ENCODE measurements at places on chromosomes 11 and 22.

DNA sequence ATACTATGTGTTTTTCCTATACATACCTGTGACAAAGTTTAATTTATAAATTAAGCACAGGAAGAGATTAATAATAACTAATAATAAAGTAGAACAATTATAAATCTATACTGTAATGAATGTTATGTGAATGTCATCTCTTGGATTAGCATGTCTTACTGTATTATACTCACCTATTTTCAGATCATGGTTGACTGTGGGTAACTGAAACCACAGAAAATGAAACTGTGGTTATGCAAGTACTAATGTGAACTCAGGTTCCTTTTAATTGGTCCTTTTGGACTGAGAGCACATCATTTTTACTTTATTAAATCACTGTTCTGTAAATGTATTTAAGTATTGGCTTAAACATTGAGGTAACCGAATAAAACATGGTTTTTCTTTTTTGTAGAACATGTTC, 108.8 kb downstream of the PPP6R3 start:
- DNase-seq = no peak

DNA sequence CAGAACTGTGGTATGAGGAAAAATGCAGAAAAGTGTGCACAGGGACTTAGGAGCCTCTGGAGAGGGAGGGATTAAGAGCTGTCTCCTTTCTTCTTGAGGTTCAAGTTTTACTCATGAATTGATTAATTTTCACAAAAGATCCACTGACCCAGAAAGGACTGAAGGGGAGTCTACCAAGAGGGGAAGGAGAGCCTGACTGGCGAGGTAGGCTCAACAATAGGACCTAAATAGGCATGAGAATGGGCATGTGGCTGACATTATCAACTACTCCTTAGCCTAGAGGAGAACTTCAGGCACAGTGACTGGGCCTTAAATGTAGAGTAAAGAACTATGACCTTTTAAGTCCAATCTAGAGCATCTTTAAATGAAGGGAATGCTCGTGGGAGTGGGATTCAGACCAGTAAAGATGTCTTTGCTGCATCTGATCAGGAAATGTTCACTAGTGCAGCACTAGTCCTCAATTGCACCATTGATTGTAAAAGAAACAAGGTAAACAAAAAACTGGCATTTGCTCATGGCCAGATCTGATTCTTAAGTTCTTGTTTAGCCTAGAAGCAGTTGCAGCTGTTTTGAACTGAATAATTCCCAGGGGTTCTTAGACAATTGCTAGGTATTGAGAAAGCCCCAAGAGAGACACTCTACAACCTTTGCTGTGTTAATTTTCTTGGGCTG, 135.6 kb downstream of the RAB38 start:
- no peak for DNase-seq

DNA sequence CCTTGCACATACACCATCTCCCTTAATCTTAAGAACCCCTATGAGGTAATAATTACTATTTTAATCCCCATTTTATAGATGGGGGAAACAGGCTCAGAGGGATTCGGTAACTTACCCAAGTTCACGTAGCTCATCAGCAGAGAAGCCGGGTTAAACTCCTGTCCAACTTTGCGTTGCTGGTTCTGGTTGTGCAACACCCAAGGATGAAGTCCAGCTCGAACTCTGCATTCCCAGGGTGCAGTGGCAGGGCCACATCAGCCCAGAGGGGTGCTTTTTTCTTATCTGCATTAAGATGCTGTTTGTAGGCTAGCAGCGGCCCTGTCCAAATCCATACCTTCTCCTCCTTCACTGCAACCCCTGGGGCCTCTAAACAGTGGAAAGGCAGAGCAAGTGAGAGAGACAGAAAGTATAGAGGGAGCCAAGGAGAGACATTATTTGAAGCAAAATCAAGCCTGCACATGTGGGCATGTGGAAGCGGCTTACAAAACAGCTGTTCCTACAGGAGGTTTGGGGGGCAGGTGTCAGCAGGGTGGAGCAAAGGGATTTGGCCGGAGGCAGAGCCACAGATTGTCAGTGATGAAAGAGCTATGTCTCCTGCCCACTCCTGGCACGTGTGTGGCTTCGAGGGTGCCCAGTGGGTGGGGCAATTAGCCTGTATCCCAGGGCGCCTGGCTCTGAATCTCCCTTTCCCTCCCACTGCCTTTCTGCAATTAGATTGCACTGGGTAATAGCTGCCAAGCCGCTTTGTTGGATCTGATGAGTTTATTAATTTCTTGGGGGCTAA, 129.5 kb upstream of the TBCEL start:
- no peak for DNase-seq

- DNase-seq = no peak
Observed at GRCh38 chr11:115660030-115660805, 156.0 kb upstream of the CADM1 start.

DNA sequence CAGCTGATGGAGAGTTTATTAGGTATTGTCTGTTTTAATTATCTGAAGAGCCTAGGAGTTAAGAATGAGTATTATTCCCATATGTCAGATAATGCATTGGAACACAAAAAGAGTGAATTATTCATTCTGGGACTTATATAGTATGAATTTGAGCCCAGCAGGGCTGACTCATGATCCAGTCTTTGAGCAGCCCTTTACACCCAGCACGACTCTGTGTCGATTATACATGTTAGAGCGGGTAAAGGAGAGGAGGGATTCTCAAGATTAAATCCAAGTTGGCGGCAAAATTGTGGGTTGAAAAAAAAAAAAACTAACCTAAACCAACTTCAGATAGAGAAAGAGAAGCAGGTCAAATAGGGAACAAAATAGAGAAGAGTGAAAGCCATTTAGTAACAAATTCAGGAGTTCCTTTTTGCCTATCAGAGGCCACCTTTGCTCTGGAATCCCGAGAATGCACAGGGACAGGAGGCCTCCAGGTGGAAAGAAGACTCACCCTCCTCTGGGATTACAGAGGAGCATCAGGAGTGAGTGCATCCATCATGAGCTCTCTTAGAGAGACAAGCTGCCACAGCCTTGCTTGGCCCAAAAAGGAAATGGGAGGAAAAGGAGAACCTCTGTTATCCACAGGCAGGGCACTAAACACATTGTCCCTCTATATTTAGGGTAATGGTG, 3.1 kb downstream of the MRGPRX1 start:
- DNase-seq = no peak

DNA sequence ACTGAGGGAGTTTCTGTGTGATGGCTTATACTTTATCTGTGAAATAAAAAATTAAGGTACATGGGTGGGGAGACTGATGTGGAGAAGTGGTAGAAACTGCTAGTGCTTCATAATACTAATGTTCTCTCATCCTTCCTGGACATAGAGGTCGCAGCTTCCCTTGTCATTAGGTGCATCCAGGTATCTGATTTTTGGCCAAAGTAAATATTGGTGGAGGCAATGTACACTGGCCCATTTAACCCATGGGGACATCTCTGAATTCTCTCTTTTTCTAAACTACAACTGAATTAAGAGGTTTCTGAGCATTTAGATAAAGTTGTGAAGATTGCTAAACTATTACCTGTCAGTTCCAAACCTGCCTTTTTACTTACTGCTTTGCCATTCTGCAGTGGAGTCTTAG, 140.9 kb upstream of the CHORDC1 start:
- DNase-seq = no peak

GRCh38 chr11:126007238-126007637, 55.4 kb downstream of the CDON start:
- DNase-seq = peak; percentile 14

DNA sequence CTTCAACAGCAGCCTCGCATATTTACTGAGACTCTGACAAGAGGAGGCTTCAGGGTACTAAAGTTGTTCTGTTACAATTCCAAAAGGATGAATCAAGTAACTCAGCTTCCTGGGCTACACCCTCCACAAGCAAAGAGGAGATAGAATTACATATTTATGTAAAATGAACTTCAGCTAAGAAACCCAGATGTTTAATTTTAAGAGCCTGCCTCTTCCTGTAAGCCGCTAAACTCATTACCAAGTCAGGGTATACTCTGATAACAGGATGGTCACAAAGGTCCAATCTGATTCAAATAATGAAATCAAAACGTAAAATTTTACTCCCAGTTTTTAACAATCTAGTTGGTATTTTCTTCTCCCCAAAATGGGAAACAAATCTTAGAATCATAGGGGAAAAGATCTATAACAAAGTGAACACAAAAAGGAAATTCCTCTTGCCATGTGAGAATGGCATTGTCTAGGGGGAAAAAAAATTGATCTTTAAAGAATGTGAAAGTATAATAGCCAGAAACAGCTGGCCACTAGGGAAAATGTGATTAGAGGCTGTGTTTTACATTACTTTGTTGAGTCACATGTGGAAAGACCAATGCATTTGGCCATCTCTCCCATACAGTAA, 30.9 kb downstream of the CHEK2 start:
- no peak for DNase-seq

All from HuH-7 (cell line).